NCI-H1092 treated with DMSO at 0.1 percent for 48 hours (cell line): ENCODE measurements at places on chromosomes 12 and 14.

GRCh38 chr12:131147894-131148293 is 194.2 kb downstream of the ADGRD1 start:
- no peak for DNase-seq

GRCh38 chr12:114479831-114480230 is 73.9 kb upstream of the TBX5 start:
- DNase-seq, result no peak

DNA sequence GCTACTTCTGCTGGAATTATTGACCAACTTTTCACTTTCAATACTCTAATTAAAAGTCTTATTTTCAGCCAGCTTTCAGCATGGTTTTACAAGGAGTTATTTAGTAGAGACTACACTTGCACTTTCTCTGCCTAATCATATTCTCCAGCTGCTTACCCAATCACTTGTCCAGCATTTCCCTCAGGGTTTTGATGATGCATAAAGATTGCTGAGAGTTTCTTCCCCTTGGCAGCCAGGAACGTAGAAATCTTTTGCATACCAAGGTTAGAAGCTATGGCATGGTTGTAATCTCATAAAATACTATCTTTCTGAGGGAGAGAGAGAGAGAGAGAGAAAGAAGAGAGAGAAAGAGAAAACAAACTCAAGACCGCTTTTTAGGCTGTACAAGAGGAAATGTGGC is 10.8 kb downstream of the OR4Q3 start:
- no peak for DNase-seq

GRCh38 chr14:100608586-100609330 is 21.5 kb upstream of the BEGAIN start:
- no peak for DNase-seq

GRCh38 chr12:94762259-94762942 is 112.0 kb upstream of the TMCC3 start:
- no peak for DNase-seq

DNA sequence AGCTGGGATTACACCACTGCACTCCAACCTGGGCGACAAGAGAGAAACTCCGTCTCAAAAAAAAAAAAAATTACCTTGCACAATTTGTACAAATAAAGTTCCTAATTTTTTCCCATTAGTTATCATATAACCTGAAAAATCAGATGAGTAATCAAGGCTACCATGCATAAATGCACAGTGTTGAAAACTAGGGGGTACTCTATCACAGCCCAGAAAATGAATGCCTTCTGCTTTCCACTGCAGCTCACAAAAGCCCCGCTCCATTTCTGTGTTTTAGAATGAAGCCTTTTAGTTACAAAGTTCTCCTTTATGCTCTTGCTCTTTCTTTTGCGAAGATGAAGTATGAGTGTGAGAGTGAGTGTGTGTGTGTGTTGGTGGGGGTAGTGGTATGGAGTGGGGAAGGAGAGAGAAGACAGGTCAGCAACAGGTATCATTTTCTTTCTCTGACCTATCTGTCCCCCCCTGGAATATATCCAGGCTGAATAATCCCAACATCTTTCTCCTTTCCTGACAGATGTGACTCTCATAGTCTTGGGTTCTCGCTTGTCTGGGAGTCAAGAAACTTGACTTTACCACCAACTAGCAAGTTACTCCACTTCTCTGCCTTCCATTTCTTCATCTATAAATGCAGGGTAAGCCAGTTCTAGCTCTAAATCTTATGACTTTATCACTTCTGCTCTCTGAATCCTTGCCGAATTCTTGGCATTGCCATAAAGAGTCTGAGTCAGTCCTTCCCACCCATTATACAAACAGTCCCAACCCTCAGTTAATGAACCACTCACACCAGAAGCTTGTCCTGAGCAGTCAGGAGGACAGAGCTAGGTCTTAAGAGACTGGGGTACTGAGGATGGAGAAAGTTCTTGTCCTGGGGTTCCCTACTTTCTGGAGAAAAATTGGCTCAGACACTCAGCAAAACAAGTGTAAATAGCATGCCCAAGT is 16.1 kb downstream of the BIN2 start:
- DNase-seq, result no peak

- no peak for DNase-seq
Observed at GRCh38 chr12:49582850-49583249, 14.9 kb upstream of the MCRS1 start.

DNA sequence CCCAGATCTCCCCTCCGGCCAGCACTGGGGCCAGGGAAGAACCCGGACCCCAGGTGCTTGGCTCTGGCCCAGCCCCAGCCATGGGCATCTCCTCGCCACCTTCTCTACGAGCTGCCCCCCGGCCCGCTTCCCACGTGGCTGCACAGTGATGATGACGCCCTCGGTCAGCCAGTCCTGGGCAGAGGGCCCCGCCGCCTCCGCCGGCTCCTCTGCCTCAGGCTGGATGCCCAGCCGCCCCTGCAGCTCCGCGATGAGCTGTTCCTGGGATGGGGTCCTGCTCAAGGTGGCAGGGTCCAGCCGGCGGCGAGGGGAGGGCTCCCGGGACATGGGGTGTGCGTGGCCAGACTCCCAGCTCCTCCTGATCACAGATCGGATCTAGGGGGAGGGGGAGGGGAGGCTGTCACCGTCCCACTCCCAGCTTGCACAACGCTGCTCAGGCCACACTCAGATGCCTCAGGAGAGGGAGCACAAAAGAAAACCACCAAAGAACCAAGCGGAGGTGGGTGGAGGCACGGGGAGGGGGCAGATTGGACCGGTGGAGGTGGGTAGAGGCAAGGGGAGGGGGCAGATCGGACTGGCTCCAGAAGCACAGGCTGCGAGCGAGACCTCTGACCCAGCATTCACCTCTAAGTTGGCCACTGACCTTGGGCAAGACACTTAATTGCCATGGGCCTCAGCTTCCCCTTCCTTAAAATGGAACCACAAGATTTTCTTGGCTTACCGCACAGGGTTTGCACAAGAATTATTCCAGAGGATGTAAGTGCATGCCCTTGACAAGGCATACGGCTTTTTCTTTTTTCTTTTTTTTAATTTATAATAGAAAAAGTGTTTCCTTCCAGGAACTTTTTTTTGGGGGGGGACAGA is 16.1 kb upstream of the RPLP0 start:
- DNase-seq, result no peak

DNA sequence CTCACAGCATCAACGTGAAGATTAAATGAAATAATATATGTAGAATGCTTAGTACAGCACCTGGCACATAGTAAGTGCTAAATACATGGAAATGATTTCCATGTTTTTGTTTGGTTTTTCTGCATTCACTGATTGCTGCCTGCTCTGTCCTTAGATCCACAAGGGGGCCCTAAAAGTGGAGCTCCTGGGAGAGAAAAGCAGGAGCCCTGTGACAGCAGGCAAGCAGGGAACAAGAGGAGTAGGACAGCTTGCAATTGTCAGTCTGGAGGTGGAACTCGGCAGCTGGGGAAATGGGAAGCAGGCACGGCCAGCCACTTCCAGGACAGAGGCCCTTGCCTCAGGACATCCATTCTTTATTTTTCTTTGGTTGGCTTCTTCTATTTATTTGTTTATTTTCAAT is 292.9 kb downstream of the BMP4 start:
- DNase-seq, result peak; percentile 11

GRCh38 chr14:87995500-87996290 is 2.7 kb upstream of the GALC start:
- DNase-seq, result no peak

GRCh38 chr12:117967512-117967911 is 1.3 kb downstream of the KSR2 start:
- DNase-seq, result no peak

- no peak for DNase-seq
Observed at GRCh38 chr14:99316281-99317163, 44.5 kb upstream of the BCL11B start.

- DNase-seq, result no peak
Observed at GRCh38 chr12:31002361-31002725, 71.3 kb upstream of the DDX11 start.

DNA sequence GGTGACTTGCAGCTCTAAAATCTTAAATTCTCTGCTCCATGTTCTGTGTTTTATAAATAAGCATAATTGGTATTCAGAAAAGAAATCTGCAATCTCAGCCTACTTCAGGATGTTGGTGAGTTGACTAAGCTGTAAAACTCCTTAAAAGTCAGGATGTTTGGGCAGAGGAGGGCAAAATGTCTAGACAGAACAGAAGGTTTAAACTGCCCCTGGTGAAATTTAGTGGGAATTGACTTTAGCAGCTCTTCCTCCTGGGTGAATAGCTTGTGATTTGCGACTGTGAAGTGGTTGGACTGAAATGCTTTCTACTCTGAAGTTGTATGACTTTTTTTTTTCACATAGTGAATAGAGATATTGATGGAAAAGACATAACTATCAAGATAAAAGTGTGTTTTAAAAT is 85.8 kb downstream of the CAND1 start:
- no peak for DNase-seq

GRCh38 chr12:27515671-27516070 is 8.3 kb upstream of the PPFIBP1 start:
- DNase-seq, result no peak

DNA sequence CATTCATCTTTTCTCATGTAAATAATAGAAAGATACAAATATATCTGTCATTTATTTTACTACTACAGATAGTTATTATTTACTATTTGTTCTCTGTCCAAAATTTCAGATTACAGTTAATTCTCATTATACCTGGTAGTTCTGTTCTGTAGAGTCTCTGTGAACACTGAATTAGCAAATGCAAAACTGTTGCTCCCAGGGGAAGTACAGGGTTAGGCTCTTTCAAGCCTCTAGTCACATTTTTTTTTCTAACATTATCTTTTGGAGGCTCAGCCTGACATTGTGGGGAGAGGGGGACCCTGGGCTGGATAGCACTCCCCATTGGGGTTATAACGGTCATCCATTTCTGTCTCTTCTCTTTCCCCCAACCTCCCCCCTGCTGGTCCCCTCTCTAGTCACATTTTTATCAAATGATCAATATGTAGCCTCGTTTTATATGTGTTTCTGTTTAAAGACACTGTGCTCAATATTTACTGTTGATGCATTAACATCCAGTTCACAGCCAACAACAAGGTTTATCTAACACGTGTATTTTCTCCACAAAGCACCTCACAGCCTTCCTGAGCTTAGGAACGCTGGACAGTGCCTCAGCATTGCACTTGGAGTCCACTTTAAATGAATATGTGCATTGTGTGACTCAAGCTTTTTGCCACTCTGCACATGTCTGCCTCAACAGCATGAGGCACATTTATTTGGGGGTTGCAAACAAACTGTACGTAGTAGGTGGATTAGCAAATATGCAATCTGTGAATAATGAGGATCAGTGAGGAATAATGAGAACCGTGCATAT is 4.7 kb downstream of the SMCO2 start:
- DNase-seq, result no peak

GRCh38 chr14:96852823-96853422 is 55.7 kb downstream of the VRK1 start:
- DNase-seq, result peak; percentile 17

- DNase-seq, result no peak
Observed at GRCh38 chr12:102522768-102523167, 42.4 kb upstream of the IGF1 start.

DNA sequence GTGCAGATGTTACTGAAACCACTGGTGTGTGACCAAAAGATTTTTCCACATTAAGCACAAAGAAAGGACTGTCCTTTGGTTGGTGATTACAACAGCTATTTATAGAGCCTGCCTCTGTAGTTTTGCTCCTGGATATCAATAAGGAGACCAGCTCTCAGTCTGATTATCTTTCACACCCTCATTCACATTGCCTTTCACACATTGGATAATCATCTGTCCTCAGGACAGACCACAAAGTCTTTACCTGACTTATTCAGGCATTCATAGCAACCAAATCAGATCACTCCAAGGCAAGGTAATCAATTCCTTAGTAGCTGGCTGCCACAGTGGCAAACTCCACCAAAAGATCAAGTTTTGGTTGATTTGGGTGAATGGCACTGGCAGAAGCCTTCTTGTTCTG is 59.6 kb upstream of the CPSF6 start:
- no peak for DNase-seq

DNA sequence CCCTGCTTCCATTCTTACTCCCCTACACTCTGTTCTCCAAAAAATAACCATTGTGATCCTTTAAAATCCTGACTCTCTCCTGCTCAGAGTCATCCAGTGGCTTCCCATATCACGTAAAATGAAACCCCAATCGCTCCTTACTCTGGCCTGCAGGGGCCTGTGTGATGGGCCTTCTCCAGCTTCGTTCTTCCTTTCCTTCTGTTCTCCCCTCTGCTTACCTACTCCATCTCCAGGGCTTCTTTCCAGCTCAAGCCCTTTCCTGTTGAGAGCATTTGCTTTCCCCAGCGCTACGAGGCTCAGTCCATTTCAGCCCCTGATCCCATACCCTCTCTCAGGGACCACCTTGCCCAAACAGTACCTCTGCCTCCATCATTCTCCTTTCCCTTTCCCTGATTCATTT is 144.4 kb upstream of the ARHGAP5 start:
- DNase-seq, result no peak

DNA sequence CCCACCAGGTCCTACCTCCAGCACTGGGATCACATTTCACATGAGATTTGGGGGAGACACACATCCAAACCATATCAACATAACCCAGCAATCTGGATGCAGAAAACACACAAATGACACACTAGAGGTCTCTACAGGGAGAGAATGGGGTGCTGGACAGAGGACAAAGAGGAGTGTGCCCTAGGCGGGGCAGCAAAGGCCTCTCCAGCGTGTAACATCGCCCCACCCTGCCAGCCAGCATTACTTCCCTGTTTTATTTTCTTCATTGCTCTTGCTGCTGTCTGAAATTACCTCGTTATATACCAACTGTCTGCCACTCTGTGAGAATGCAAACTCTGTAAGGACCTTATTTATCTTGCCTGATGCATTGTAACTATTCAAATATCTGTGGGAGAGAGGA is 61.1 kb downstream of the RIMBP2 start:
- DNase-seq, result no peak

DNA sequence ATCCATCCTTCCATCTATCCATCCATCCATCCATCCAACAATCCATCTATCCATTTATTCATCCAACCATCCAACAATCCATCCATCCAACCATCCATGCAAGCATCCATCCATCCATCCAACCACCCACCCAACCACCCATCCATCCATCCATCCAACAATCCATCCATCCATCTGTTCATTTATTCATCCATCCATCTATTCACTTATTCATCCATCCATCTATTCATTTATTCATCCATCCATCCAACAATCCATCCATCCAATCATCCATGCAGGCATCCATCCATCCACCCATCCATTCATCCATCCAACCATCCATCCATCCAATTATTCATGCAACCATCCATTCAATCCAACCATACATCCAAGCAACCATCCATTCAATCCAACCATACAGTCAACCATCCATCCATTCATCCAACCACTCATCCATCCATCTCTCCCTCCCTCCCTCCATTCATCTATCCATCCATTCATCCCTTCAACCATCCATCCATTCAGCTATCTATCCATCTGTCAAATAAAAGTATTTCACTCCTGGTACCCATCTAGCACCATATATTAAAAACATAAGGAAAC is 86.1 kb downstream of the KSR2 start:
- DNase-seq, result no peak

GRCh38 chr14:59425322-59425935 is 39.8 kb downstream of the GPR135 start:
- DNase-seq, result no peak

GRCh38 chr12:6266541-6266966 is 43.9 kb upstream of the PLEKHG6 start:
- DNase-seq, result peak; percentile 14
